ENCODE measurements at places on chromosomes 7 and 10. TPM values are rescaled to one million over a fixed set of nuclear protein-coding genes. Genes with fewer than 3 reads are reported as not detected.

DNA sequence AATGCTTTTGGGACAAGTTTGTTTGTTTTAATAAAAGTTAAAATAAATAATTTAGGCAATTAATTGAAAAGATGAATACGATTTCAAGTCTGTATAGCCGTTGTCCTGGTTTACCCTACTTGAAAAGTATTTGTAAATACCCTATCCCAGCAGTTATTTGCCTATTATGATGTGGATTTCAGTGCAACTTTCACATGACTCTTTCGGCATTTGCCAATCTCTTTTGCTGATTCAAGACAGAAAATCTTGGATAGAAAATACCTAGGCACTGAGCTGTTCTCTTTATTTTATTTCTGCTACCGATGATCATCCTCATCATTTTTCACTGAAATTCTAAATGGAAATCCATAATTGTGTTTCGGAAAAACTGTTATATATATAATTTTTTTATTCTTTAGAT lies 125.9 kb upstream of the FZD8 start:
- peaks cover 20% of the 10 kb centered on the region for H3K4me1 ChIP-seq
- no peaks in the 10 kb centered on the region for H3K36me3 ChIP-seq
- H3K27me3 ChIP-seq: no peaks in the 10 kb centered on the region
- H3K27ac ChIP-seq: no peak overlapping the region
- DNase-seq: no peak

GRCh38 chr7:38448054-38448453 lies 174.6 kb upstream of the TARP start:
- H3K27me3 ChIP-seq: no peaks in the 10 kb centered on the region
- no peak for DNase-seq
- H3K4me1 ChIP-seq: no peaks in the 10 kb centered on the region
- H3K36me3 ChIP-seq: no peaks in the 10 kb centered on the region
- H3K27ac ChIP-seq: no peak overlapping the region

DNA sequence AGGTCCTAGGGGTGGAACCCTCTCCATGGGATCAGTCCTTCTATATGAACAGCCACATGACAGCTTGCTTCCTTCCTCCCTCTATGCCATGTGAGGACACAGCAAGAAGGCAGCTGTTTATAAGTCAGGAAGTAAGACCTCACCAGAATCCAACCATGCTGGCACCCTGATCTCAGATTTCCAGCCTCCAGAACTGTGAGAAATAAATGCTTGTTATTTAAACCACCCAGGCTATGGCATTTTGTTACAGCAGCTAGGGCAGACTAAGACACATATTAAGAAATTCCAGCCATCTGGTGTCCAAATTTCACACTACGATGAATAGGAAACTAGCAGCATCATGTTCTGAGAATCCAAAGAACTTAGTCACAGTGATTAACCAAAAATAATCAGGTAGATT lies 140.1 kb downstream of the ZFAND4 start:
- no peaks in the 10 kb centered on the region for H3K4me1 ChIP-seq
- no peak overlapping the region for H3K4me3 ChIP-seq
- no peaks in the 10 kb centered on the region for H3K27me3 ChIP-seq
- H3K27ac ChIP-seq: no peak overlapping the region
- DNase-seq: no peak

- no peaks in the 10 kb centered on the region for H3K36me3 ChIP-seq
- no peak for DNase-seq
- no peak overlapping the region for H3K27ac ChIP-seq
Observed at GRCh38 chr7:16135658-16136057, 285.7 kb downstream of the CRPPA start.

DNA sequence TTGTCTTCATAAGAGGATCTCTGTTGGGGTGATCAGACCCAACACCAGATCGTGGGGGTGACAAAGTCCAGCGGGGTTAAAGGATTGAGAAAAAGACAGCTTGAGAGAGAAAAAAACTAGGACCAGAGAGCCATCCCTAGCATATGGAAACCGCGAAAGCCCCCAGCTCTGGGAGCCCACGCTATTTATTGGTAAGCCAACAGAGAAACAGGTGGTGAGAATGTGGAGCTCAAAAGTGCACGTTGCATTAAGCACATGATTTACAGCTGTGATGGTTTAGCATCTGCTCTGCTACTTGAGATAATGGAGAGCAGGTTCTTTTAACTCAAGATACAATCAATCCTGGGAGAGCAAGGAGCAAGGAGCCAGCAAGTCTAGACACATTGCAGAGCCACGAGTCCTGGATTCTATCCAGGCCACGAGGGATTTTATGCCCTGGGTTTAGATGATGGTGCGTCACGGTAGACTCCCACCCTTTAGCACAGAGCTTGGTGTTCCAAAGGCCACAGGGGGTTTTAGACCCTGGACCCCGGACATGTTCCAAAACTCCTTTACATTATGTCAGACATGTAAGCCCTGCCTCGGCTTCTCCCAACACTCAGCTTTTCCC lies 755.2 kb upstream of the SORCS1 start:
- no peaks in the 10 kb centered on the region for H3K4me1 ChIP-seq
- H3K4me3 ChIP-seq: no peak overlapping the region
- no peaks in the 10 kb centered on the region for H3K27me3 ChIP-seq
- no peaks in the 10 kb centered on the region for H3K36me3 ChIP-seq
- no peak overlapping the region for H3K27ac ChIP-seq

GRCh38 chr10:45561952-45562351 lies 110.6 kb downstream of the ZFAND4 start:
- no peak for DNase-seq
- H3K27me3 ChIP-seq: no peaks in the 10 kb centered on the region
- H3K4me1 ChIP-seq: peaks cover 34% of the 10 kb centered on the region
- peaks cover 1% of the 10 kb centered on the region for H3K36me3 ChIP-seq
- no peak overlapping the region for H3K4me3 ChIP-seq

- H3K36me3 ChIP-seq: no peaks in the 10 kb centered on the region
- H3K4me1 ChIP-seq: peaks cover 32% of the 10 kb centered on the region
- peak; percentile 45 for DNase-seq
- peak overlapping the region; percentile 41 for H3K27ac ChIP-seq
- H3K4me3 ChIP-seq: peak overlapping the region; percentile 19
Observed at GRCh38 chr7:30459591-30460245, 18.9 kb downstream of the NOD1 start.

DNA sequence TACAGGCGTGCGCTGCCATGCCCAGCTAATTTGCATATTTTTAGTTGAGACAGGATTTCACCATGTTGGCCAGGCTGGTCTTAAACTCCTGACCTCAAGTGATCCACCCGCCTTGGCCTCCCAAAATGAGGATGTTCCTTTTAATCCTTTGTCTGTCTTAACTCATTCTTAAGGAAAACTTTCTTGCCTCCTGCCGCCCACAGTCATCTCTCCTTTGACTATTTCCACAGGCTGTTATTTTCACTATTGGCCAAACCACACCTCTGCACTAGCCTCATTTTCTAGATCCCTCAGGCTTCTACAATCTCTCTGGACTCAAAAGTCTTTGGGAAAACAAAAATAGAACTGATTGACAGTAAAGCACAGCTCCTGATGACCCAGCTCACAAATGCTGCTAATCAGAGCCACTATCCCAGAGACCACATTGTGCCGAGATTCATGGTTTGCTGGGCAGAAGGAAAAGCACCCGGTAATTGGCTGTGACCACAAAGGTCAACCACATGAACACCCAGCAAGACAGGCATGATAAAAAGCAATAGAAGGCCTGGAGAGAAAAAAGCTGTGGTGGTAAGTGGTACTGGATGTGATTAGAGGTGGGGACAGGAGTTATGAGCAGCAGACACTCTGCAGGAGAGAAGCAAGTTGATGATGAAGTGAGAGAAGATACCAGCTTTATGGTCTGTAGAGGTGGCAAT lies 44.1 kb upstream of the ZNRF2 start:
- H3K27ac ChIP-seq: no peak overlapping the region
- no peak for DNase-seq
- no peaks in the 10 kb centered on the region for H3K27me3 ChIP-seq
- peaks cover 36% of the 10 kb centered on the region for H3K4me1 ChIP-seq

DNA sequence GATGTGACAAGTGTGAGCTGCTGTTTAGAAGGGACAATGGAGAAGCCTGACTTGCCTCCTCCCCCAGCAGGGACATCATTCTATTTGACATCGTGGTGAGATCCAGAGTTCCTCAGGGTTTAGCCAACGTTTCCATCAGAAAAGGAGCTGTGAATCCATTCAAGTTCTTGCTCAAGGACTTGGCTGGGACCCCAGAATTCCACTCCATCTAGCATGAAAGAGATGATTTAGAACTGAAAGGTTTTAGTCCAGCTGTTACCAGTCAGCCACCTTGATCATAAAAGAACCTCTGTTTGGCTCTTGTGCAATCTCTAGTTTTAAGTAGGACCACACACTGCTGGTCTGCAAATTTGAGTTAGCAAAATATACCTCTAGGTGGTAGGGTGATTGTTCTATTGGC lies 337.6 kb downstream of the FRMD4A start:
- H3K36me3 ChIP-seq: no peaks in the 10 kb centered on the region
- DNase-seq: peak; percentile 13
- H3K4me3 ChIP-seq: no peak overlapping the region
- no peaks in the 10 kb centered on the region for H3K27me3 ChIP-seq
- H3K27ac ChIP-seq: no peak overlapping the region

- H3K36me3 ChIP-seq: no peaks in the 10 kb centered on the region
- H3K4me3 ChIP-seq: no peak overlapping the region
- no peaks in the 10 kb centered on the region for H3K4me1 ChIP-seq
- H3K27ac ChIP-seq: no peak overlapping the region
- DNase-seq: no peak
Observed at GRCh38 chr7:137073571-137074325, 205.3 kb downstream of the CHRM2 start.

- DNase-seq: no peak
- no peaks in the 10 kb centered on the region for H3K36me3 ChIP-seq
- no peaks in the 10 kb centered on the region for H3K27me3 ChIP-seq
- H3K27ac ChIP-seq: no peak overlapping the region
Observed at GRCh38 chr10:117921421-117921820, 125.3 kb downstream of the RAB11FIP2 start.

DNA sequence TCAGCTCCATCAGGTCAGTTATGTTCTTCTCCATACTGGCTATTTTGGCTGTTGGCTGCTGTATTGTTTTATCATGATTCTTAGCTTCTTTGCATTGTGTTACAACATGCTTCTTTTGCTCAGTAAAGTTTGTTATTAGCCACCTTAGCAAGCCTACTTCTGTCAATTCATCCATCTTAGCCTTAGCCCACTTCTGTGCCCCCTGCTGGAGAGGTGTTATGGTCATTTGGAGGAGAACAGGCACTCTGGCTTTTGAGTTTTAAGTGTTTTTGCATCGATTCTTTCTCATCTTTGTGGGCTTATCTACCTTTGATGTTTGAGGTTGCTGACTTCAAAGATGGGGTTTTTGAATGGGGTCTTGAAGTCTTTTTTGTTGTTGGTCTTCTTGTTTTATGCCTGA lies 204.6 kb upstream of the FOXP2 start:
- DNase-seq: no peak
- H3K27me3 ChIP-seq: no peaks in the 10 kb centered on the region
- no peak overlapping the region for H3K4me3 ChIP-seq
- H3K4me1 ChIP-seq: no peaks in the 10 kb centered on the region

- no peaks in the 10 kb centered on the region for H3K27me3 ChIP-seq
- no peak for DNase-seq
- H3K36me3 ChIP-seq: no peaks in the 10 kb centered on the region
- H3K4me1 ChIP-seq: peaks cover 22% of the 10 kb centered on the region
Observed at GRCh38 chr10:109981650-109982049, 26.1 kb upstream of the ADD3 start.

DNA sequence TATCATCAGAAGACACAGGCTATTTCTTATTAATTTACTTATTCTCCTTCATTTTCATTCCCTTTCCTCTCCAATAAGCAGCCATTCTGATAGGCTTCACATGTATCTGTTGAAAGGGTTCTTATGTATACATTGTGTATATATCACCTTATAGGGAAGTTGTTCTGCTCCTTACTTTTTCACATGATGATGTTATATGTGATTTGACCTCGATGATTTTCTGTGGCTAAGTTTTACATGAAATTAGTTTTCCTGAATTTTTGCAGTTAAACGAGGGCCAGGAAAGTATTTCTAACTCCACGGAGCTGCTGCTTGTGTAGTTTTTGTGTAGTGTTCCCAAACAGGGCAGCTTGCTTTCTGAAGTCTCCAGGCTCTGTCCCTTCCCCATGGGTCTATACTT lies 84.5 kb downstream of the SH2D4B start:
- H3K4me3 ChIP-seq: no peak overlapping the region
- H3K4me1 ChIP-seq: 0 out of 2 replicates have a peak, but pooled peaks cover 6% of the 10 kb centered on the region
- H3K36me3 ChIP-seq: no peaks in the 10 kb centered on the region
- no peak for DNase-seq
- H3K27ac ChIP-seq: no peak overlapping the region

DNA sequence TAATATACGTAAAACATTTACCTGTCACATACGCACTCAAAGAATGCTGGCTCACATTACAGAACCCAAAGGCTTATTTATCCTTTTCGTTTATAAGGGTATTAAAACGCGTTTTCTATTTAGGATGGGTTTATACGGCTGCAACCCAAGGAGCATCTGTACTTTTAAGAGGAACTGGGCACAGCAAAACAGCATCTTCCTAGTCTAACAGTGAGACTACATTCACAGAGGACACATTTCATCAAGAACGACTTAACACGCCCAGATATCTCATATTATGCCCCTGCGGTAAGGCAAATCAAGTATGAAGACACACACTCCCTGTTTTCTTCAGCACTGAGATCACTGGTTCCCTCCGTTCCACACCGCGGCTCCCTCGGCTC lies 533 bp upstream of the DMTF1 start:
- H3K27ac ChIP-seq: peak overlapping the region; percentile 98
- no peaks in the 10 kb centered on the region for H3K36me3 ChIP-seq
- peak overlapping the region; percentile 86 for H3K4me3 ChIP-seq
- no peak for DNase-seq

- H3K4me3 ChIP-seq: peak overlapping the region; percentile 32
- H3K4me1 ChIP-seq: peaks cover 73% of the 10 kb centered on the region
- H3K36me3 ChIP-seq: no peaks in the 10 kb centered on the region
- no peak overlapping the region for H3K27ac ChIP-seq
Observed at GRCh38 chr7:33039257-33039902, 23.2 kb downstream of the NT5C3A start.

- no peaks in the 10 kb centered on the region for H3K36me3 ChIP-seq
- H3K4me3 ChIP-seq: peak overlapping the region; percentile 57
Observed at GRCh38 chr7:44539669-44540506, 1.2 kb downstream of the NPC1L1 start.

DNA sequence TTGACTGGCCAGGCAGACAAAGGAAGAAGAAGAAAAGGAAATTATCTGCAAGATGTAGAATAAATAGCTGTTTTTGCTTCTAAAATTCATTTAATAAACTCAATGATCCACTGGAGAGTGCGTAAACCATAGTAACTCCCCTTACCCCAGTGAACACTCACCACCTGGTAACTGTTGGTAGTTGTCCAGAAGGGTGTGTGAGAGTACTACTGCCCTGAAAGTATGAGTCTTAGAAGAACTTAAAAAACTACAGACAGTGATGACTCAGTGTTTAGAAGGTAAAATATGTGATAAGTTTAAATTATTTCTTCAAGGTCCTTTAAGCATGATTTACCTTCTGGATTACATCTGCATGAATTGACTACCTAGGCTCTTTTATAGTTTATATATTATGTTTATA lies 53.0 kb upstream of the SEMA3A start:
- H3K4me3 ChIP-seq: no peak overlapping the region
- DNase-seq: no peak
- H3K36me3 ChIP-seq: no peaks in the 10 kb centered on the region
- no peaks in the 10 kb centered on the region for H3K27me3 ChIP-seq

WNT16 gene
- not detected for total RNA-seq

FAM20C gene
- 14.5 TPM for total RNA-seq

AKR1C3 gene
- total RNA-seq: 551 TPM

NSUN6 gene
- total RNA-seq: 17.2 TPM

VPS26A gene
- total RNA-seq: 32.6 TPM

ARHGAP21 gene
- 26.6 TPM for total RNA-seq

GPR15LG gene
- not detected for total RNA-seq

LIPM gene
- total RNA-seq: not detected

OPALIN gene
- not detected for total RNA-seq

Measured in HepG2 (cell line).